Fibroblast of the aortic adventitia (primary cell): ENCODE measurements at places on chromosomes 6 and 20. TPM values are rescaled to one million over a fixed set of nuclear protein-coding genes. Genes with fewer than 3 reads are reported as not detected.

Gene PRSS16
- not detected in 2 replicates for total RNA-seq

Gene SNPH
- 5.6 and 7.7 TPM in 2 replicates for total RNA-seq

Gene GPLD1
- 0.27 and 0.41 TPM in 2 replicates for total RNA-seq

Gene RNF182
- 0.74 and 2.9 TPM in 2 replicates for total RNA-seq

Gene RPS6KA2
- total RNA-seq, result 32.5 and 89.7 TPM in 2 replicates

Gene PTPRT
- total RNA-seq, result 0.72 TPM in 1 of 2 replicates, not detected in the other

Gene DSP
- 4.2 and 4.3 TPM in 2 replicates for total RNA-seq

Gene AGPAT4
- 5.5 and 11.6 TPM in 2 replicates for total RNA-seq

Gene DDO
- total RNA-seq, result 1.3 and 2.3 TPM in 2 replicates

Gene CRISP3
- not detected in 2 replicates for total RNA-seq

Gene TMEM63B
- total RNA-seq, result 7.2 and 20.7 TPM in 2 replicates

Gene DZANK1
- 0.99 and 1.5 TPM in 2 replicates for total RNA-seq

Gene LY6G6C
- total RNA-seq, result not detected in 2 replicates

Gene IYD
- total RNA-seq, result under 0.01 TPM in 1 of 2 replicates, not detected in the other

Gene BEND3
- 1.9 and 2.1 TPM in 2 replicates for total RNA-seq

Gene IMPG1
- not detected in 2 replicates for total RNA-seq

Gene SEMG1
- not detected in 2 replicates for total RNA-seq

Gene KCNK17
- not detected in 2 replicates for total RNA-seq

Gene MAP7
- 0.36 and 0.49 TPM in 2 replicates for total RNA-seq

Gene MCHR2
- total RNA-seq, result not detected in 2 replicates

Gene BTBD3
- total RNA-seq, result 23.6 and 96.2 TPM in 2 replicates

Gene ALDH8A1
- 0.09 and 0.16 TPM in 2 replicates for total RNA-seq

Gene PTCRA
- not detected in 2 replicates for total RNA-seq

Gene PGBD1
- total RNA-seq, result 7.7 and 8.1 TPM in 2 replicates

Gene PROKR2
- total RNA-seq, result not detected in 2 replicates

Gene RSPH4A
- total RNA-seq, result 0.54 and 0.82 TPM in 2 replicates

Gene TRIM10
- total RNA-seq, result not detected in 2 replicates

Gene IRF4
- total RNA-seq, result 2.3 TPM in 1 of 2 replicates, not detected in the other

Gene MRPS18B
- 47.7 and 110 TPM in 2 replicates for total RNA-seq

Gene B3GAT2
- total RNA-seq, result not detected in 2 replicates

Gene VWA7
- total RNA-seq, result 0.36 and 0.90 TPM in 2 replicates

Gene CENPW
- 13.7 and 55.9 TPM in 2 replicates for total RNA-seq

Gene IPCEF1
- 0.54 and 1.3 TPM in 2 replicates for total RNA-seq

Gene NXT1
- total RNA-seq, result 11.4 and 30.8 TPM in 2 replicates

Gene BCAS1
- total RNA-seq, result 0.09 and 2.3 TPM in 2 replicates

Gene IL17A
- total RNA-seq, result not detected in 2 replicates

Gene IL20RA
- 0.18 and 0.90 TPM in 2 replicates for total RNA-seq

Gene ERVFRD-1
- total RNA-seq, result not detected in 2 replicates
